Stimulated activated CD4-positive, alpha-beta T cell treated with anti-CD3 and anti-CD28 coated beads, Interleukin-15, amount 100 ng/mL, for 48 hours (primary cell): ENCODE measurements at places on chromosomes 6 and 20.
A peak's percentile ranks its signal among the peaks of the same experiment; 100 is the strongest.

GRCh38 chr6:138509371-138509770, 10.1 kb upstream of the NHSL1 start:
- peak; percentile 10 for DNase-seq

- DNase-seq = no peak
These were observed 2.5 kb downstream of the RRAGD start for GRCh38 chr6:89409461-89410035.

DNA sequence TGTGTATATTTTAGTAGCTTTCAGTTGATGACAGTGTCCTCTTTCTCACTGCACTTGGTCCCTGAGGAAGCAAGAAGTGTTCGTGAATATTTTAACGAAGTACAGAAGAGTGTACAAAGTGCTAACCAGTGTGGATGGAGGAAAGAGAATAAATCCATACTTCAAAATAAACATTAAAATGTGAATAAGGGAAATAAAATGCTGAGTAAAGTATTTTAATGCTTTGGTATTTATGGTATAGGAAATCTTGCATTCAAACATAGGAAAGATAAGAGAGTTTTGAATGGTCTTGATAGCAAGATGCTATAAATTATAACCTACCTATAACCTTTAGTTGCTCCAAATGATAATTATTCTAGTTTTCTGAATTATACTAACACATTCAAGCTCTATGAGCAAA, 493.4 kb upstream of the EYS start:
- no peak for DNase-seq

DNA sequence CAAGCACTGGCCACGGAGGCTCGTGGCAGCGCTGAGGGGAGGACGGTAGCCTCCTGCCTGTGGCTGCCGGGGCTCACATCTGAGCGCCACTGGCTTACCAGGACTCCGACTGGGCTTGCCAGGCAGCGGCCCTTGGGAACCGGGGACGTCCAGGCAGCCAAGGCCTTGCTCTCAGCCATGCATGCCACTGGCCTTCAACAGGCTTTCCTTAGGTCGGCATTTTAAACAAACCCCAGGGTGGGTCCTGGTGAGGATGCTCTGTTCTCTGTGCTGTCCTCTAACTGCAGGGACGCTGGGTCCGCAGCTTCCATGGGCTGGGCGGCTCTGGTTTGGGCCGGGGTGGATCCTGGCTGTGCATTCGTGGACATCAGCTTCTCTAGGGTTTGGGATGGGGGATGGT, 59.1 kb upstream of the BHLHE23 start:
- no peak for DNase-seq

GRCh38 chr6:11129908-11130565, 18.5 kb upstream of the ERVFRD-1 start:
- DNase-seq = no peak

GRCh38 chr6:41777551-41778285, 2.0 kb downstream of the FRS3 start:
- DNase-seq = no peak

GRCh38 chr6:100096341-100096740, 102.3 kb upstream of the MCHR2 start:
- no peak for DNase-seq

GRCh38 chr20:24735263-24735662, 213.8 kb upstream of the CST7 start:
- no peak for DNase-seq

- no peak for DNase-seq
These were observed 24.7 kb downstream of the MGME1 start for GRCh38 chr20:17993546-17993945.

GRCh38 chr20:58228484-58229197, at the start of gene ANKRD60:
ANKRD60 (minus strand) TSS chr20:58228653; CDS start chr20:58228653, 0 bp downstream.
- DNase-seq = no peak

DNA sequence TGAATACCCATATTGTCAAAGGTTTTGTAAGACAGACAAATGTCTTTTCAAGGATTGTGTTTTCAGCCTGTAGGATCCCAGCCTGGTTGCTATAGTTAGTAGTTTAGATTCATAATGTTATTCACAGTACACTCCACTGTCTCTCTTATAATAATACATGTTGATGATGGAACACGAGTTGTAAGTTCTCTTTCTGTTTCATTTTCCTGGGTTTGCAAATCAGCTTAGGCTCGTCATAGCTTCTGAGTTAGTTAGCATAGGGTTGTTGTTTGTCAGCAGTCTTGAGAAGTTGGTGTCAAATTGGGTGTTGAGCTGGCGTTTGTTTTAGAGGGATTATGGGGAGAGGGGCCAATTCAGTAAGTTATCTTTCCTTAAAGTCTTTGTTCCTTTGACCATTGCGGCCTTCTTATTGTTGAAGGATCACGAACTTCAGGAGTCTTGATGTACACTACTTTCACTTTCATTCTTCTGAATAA, 45.8 kb downstream of the QKI start:
- no peak for DNase-seq

- no peak for DNase-seq
These were observed 78.4 kb upstream of the IYD start for GRCh38 chr6:150290429-150290828.

GRCh38 chr6:144999127-144999526, 714.0 kb downstream of the UTRN start:
- no peak for DNase-seq

DNA sequence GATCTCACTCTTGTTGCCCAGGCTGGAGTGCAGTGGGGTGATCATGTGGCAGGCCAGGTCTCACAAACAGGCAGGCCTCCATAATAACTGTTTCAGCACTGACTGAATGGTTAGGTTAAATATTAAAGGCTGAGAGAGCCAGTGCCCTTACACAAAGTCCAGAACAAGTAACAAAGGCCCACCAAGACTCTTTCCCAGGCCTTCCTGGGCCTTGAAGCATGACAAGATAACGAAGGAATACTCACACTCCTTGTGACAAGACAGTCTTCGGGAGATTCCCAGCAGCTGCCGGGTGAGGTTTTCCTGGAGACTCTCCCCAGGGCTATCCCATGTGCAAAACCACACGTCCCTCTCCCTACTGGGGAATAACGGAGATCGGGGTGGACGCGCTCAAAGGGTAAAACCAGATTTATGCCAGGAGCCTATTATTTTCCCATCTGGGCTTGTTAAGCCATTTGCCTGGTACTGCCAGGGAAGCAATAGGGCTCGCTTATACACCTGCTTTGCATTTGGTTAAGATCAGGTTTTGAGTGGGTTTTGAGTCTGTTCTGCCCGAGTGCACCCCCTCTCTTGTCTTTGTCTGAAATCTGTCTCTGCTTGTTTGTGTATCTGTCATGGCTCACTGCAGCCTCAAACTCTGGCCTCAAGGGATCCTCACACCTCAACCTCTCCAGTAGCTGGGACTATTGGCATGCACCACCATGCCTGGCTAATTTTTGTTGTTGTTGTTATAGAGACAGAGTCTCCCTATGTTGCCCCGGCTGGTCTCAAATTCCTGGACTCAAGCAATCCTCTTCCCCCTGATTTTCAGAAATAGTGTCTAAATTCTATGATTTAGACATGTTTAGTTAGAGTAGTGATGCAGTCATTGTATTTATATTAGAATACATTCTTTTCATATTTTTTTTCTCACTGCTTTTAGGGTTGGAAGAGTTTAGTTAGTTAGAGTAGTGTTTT, 1.4 kb upstream of the ENPP3 start:
- no peak for DNase-seq

- no peak for DNase-seq
These were observed 93.7 kb upstream of the PROKR2 start for GRCh38 chr20:5410470-5410869.

- DNase-seq = no peak
These were observed 24.1 kb upstream of the MBOAT1 start for GRCh38 chr6:20236344-20236743.

GRCh38 chr6:141607956-141608355, 524.8 kb upstream of the GJE1 start:
- no peak for DNase-seq

- DNase-seq = peak; percentile 62
These were observed 30.6 kb downstream of the COL11A2 start for GRCh38 chr6:33161354-33162331.

DNA sequence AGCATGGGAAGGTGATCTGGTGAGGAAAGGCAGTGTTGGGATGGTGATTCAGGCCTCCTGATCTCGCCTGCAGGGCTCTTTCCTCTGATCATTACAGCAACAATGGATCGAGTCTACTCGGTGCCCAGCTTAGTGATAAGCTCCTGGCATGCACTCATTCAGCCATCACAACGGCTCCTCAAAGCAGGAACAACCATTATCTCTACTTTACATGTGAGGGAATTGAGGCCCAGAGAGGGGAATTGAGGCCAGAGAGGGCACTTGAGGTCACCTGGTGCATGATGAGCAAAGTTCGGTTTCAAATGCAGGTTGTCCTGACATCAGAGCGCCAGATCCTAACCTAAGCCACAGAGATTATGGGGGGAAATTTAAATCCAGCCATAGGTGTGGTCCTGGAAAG, 42.0 kb upstream of the BPIFA2 start:
- no peak for DNase-seq

- no peak for DNase-seq
These were observed 333.4 kb downstream of the THBS2 start for GRCh38 chr6:168920289-168920688.

DNA sequence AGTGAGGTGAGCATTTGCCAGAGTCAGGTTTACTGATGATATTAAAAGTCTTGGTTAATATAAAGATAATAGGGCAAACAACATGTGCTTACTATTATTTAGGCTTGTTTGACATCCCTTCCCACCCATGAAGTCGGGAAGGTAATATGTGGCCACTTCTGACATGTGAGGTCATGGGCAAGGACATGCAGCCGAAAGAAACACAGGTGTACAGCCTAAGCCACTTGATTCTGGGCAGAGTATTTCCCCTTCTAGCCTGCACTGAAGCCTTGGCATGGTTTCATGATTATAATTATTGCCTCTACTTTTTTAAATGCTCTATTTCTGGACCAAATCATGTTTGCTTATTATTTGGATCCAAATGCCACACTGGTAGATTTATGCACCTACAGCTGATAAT, 52.3 kb downstream of the TSPYL4 start:
- no peak for DNase-seq

GRCh38 chr6:10248378-10248843, 166.5 kb downstream of the TFAP2A start:
- DNase-seq = no peak

GRCh38 chr6:28738396-28738765, 185.4 kb downstream of the TRIM27 start:
- DNase-seq = no peak

- no peak for DNase-seq
These were observed 111.7 kb downstream of the PREX1 start for GRCh38 chr20:48716086-48716485.

DNA sequence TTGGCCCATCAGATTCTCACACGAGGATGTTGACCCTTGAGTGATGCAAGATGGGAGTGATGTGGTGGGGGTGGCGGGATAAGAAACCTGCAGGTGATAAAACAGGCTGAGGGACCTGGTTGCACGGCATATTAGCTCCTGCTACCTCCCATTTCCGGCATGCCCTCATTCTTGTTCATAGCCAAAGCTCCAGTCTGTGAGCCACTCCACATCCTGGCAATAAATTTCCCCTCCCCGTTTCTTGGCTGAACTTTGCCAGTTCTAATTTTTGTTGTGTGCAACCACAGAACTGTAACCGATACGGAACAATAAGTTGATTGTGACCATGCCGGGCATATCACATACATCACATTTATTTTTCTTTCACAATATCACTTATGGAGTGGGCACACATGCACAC, 41.6 kb upstream of the NFATC2 start:
- DNase-seq = no peak

DNA sequence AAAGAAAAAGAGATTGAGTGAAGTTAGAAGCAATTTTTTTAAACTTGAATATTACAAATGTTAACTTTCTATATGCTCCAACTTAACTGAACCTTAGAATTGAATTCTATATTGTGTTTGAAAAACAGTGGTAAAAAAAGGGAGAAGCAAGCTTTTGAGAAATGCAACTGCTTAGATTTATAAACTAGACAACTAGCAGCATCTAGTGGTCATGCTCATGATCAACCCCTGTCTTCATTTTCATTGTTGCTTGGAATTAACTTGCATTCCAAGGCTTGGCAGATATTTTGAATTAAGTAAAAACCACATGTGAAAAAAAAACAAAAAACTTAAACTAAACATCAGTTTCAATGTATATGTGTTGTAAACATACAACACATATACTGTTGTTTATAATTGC, 113.1 kb downstream of the C6orf58 start:
- DNase-seq = no peak

DNA sequence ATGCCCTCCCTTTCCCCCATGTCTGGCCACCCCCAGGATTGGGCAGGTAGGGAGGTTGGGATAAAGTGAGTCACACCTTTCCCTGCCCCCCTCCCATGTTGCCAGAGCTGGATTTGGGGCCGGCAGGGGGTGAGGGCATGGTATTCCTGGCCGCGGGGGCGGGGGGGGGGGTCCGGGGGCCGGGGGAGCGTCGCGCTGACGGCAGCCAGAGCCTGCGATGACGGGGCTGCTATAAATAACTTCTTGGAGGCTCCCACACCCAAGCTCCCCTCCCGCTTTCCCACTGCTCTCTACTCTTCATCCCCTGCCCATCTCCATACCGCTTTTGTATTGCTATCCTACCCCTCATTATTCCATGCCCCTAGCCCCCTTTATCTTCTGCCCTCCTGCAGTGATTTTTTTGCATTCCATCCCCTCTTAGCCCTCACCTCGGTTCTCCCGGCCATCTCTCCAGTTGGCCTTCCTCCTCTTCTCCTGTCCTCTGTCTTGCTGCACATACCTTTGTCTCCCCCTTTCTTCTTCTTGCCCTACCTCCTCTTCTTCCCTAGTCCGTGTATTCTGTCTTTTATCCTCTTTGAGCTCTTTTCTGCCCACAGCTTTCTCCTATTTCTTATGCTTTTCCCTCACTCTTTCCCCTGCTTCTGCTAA, 13.8 kb downstream of the SYNGAP1 start:
- no peak for DNase-seq

DNA sequence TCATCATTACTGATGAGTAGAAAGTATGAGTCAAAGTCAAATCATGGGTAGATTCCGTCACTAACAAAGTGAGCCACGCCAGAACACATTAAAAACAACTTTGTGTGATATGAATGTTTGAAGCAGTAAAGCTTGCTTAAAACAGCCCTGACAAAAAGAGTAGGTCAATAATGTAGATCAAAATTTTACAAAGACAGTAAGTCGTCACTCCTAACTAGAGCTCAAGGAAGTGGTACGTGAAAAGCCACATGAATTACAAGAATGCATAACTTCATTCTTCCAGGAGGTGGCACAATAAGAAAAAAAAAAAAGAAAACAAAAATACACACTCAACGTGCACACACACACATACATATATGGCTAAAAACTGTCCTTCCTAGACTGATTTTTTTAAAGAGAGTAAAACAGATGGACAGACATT, 69.9 kb downstream of the HACE1 start:
- no peak for DNase-seq

GRCh38 chr6:14638906-14639761, 521.6 kb downstream of the CD83 start:
- DNase-seq = no peak

- no peak for DNase-seq
These were observed 40.2 kb upstream of the FAM50B start for GRCh38 chr6:3808759-3809514.

DNA sequence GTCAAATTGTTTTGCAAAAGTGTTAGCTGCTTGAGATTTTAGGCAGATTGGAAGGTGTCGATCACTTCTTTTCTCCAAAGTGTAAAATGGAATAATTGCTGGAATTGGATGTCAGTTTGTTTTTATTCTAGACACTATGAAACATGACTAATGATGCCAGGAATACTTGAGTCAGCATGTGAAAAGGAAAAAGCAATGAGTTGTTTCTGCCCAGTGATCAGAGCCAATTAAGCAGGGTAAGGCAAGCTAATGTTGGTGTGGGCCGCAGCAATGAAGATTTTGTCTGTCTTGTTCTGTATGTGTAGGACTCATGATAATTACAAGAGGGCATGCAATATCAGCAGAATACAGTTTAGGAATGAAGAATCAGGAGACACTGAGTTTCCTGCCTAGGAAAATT, 110.3 kb downstream of the CARMIL1 start:
- DNase-seq = no peak
